ENCODE measurements at places on chromosomes 2 and 18.
A peak's percentile ranks its signal among the peaks of the same experiment; 100 is the strongest.

DNA sequence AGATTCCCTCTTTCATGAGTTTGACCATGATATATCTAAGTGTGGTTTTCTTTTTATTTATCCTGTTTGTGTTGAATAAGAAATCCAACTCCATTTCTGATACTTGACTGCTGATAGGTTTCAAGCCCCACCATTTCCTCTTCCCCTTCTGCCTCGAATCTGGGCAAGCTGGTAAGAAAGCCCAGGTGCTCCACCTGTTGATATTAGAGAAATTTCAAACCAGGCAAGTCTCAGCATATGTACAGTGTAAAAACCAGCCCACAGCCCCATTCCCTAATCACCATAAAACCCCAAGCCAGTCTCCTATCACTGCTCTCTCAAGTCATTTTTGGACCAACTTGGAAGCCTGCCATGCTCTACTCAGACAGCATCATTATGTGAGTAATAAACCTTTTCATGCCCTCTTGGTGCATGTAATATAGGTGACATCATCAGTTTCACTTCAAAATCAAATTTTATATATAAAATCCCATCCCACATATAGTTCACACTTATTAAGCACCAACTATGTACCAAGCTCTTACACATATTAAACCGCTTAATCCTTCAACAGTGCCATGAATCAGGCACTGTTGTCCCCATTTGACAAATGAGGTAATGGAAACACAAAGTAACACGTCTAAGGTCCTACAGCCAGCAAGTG lies 46.6 kb downstream of the SMAD2 start:
- peak; percentile 18 for DNase-seq

DNA sequence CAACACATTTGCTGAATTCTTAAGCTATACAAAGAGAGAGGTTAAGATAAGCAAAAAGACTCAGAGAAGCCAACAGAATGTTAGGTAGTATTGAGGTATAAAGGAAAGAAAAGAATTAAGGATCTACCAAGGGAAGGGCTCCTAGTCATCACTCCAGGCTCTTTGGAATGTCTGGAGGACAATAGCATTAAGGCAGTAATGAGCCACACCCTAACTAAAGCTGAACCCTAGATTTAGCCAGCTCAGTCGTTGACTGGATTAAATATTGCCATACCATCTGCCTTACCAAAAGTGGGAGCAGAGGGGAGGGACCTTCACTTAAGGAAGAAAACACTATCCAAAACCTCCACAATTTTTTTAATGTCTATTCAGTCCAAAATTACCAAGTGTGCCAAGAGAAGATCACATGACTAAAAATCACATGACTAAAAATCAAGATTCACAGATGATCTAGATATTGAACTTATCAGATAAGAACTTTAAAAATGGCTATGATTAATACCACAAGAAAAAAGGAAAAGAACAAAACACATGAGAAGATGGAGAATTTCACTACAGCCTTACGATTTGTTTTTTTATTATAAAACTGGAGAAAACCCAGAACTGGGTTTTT lies 59.7 kb downstream of the EXOC6B start:
- DNase-seq = no peak

DNA sequence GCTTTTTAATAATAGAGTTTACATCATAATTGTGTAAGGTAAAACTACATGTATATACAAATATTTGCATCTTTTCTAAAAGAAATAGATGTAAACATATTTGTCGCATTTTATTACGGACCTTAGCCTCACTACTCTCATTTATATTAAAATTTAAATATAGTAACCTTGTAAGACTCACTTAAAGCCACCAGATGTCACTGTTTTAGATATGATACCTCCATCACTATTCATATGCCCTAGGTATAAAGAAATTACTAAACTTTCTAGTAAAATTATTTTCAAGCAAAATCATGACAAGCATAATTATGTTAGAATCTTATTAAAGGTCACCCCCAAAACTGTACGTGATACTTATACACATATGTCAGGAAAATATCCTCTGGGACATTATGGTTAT lies 674.3 kb upstream of the REG3G start:
- peak; percentile 12 for DNase-seq

GRCh38 chr2:222404151-222404905 lies 20.0 kb upstream of the SGPP2 start:
- DNase-seq = no peak

GRCh38 chr18:293536-293935 lies 25.7 kb upstream of the THOC1 start:
- peak; percentile 62 for DNase-seq
